Astrocyte (in vitro differentiated cells and primary cell): ENCODE measurements at places on chromosomes 5 and 9.

GRCh38 chr9:129242971-129243561 lies 65.0 kb upstream of the IER5L start:
- H3K27me3 ChIP-seq = no peaks in the 10 kb centered on the region
- DNase-seq = peak; percentile 34
- peaks cover 4% of the 10 kb centered on the region for H3K4me1 ChIP-seq
- H3K4me3 ChIP-seq = no peak overlapping the region

- no peaks in the 10 kb centered on the region for H3K36me3 ChIP-seq
- H3K4me1 ChIP-seq = peaks cover 46% of the 10 kb centered on the region
- no peak overlapping the region for H3K4me3 ChIP-seq
- H3K27me3 ChIP-seq = no peaks in the 10 kb centered on the region
- peak overlapping the region; percentile 98 for H3K27ac ChIP-seq
- no peak for DNase-seq
Measured at GRCh38 chr5:140310434-140310833, 7.5 kb upstream of the PFDN1 start.

DNA sequence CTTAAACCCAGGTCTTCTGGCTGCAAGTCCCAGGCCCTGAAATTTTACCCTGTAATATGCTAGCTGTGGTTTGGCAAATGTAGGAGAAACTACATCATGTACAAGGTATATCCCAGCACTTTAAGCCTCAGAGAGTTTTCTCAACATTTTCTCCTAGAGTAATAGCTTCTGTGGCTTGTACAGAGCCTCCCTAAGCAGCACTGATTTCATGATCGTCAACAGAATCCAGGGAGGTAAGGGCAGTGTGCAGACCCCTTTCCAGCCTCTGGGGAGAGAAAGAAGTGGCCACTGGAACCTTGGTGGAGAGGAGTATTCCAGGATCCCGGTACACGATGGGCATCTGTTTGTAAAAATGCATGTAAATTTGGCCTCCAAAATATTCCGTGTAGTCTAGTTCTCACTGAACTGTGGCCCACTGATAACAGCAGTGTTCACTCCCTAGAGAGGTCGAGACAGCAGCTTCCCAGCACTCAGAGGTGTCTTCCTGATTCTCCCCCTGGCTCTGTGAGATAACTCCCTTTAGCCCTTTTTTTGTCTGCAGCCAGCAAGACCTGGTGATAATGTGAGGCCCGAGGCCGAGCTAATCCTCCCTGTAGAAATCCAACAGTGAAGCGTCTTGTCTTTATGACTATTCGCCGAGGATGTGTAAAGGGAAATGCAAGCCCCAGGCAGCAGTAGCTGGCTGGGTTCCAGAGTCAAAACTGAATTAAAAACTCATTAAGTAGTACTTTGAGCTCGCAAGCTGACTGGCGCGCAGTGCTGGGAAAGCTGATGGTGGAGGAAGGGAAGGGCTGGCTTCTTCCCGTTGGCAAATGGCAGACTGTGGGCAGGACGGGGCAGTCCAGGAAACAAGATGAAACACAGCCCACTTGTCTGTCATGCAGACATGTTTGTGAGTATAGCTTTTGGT lies 59.0 kb downstream of the MAP1B start:
- peak overlapping the region; percentile 41 for H3K27ac ChIP-seq
- DNase-seq = peak; percentile 76
- no peaks in the 10 kb centered on the region for H3K27me3 ChIP-seq

- no peak overlapping the region for H3K4me3 ChIP-seq
- peaks cover 45% of the 10 kb centered on the region for H3K36me3 ChIP-seq
- peak; percentile 33 for DNase-seq
- H3K4me1 ChIP-seq = no peaks in the 10 kb centered on the region
- no peak overlapping the region for H3K27ac ChIP-seq
Measured at GRCh38 chr5:134794082-134794481, 35.5 kb downstream of the DDX46 start.

DNA sequence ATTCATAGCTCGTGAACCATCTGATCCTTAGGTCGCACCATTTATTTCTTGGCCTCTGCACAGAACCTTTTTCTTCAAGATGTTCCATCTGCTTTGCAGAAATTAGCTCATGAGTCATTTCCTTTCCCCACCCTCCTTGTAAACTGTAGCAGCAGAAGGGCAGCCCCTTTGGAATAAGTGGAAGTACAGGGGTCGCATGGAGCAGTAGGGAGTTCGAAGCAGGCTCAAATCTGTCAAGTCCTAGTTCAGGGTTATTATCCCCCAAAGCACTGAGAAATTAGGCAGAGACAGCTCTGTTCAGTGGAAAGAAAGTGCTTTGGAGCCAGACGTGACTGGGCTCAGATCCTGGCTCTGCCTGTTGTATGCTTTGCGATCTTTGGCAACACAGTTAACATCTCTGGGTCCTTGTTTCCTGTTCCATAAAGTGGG lies 84.2 kb downstream of the SGCD start:
- no peaks in the 10 kb centered on the region for H3K36me3 ChIP-seq
- no peak overlapping the region for H3K27ac ChIP-seq
- H3K27me3 ChIP-seq = no peaks in the 10 kb centered on the region
- H3K4me3 ChIP-seq = no peak overlapping the region
- H3K4me1 ChIP-seq = peaks cover 7% of the 10 kb centered on the region

DNA sequence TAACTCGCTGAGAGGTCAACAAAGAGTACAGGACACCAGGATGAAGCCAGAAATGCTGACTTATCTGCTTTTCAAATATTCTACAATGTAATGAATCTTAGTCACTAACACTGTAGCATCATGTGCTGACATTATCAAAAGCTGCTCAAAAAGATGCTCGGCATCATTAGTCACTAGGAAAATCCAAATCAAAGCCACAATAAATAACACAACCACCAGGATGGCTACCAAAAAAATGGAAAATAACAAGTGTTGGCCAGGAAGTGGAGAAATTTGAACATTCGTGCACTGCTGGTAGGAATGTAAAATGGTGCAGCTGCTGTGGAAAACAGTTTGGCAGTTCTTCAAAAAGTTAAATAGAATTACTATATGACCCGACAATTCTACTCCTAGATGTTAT lies 269.1 kb downstream of the GLIS3 start:
- no peaks in the 10 kb centered on the region for H3K36me3 ChIP-seq
- no peaks in the 10 kb centered on the region for H3K4me1 ChIP-seq
- H3K4me3 ChIP-seq = no peak overlapping the region
- no peak for DNase-seq
- no peak overlapping the region for H3K27ac ChIP-seq
- H3K27me3 ChIP-seq = no peaks in the 10 kb centered on the region

DNA sequence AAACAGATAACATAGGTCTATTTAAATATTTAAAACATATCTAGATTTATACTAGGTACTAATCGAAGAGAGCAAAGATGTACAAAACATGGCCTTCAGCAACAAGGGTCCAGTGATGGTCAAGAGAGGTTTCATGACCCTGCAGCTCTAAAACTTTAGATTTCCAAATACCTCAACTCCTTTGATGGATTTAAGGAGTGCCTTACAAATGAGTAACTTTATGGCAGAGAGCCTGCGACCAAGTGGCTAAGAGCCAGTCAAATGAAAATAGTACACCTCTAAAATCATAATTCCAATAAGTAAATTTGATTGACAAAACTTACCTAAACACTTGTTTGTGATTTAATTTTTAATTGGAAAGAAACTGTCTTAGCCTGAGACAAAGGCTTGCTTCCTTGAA lies 4.7 kb upstream of the SH3RF2 start:
- no peaks in the 10 kb centered on the region for H3K36me3 ChIP-seq
- DNase-seq = peak; percentile 53
- no peaks in the 10 kb centered on the region for H3K27me3 ChIP-seq
- no peak overlapping the region for H3K4me3 ChIP-seq
- no peak overlapping the region for H3K27ac ChIP-seq

GRCh38 chr9:21454149-21454548 lies 13.9 kb downstream of the IFNA1 start:
- no peak overlapping the region for H3K27ac ChIP-seq
- H3K4me3 ChIP-seq = no peak overlapping the region
- peak; percentile 64 for DNase-seq
- no peaks in the 10 kb centered on the region for H3K27me3 ChIP-seq
- peaks cover 4% of the 10 kb centered on the region for H3K4me1 ChIP-seq
- H3K36me3 ChIP-seq = peaks cover 10% of the 10 kb centered on the region
